ENCODE measurements at places on chromosomes 5 and 9.

GRCh38 chr9:120477534-120478001 lies 102.4 kb downstream of the CDK5RAP2 start:
- DNase-seq = peak; percentile 87

- peak; percentile 60 for DNase-seq
These were observed 42.9 kb downstream of the PDCD1LG2 start for GRCh38 chr9:5553211-5553610.

DNA sequence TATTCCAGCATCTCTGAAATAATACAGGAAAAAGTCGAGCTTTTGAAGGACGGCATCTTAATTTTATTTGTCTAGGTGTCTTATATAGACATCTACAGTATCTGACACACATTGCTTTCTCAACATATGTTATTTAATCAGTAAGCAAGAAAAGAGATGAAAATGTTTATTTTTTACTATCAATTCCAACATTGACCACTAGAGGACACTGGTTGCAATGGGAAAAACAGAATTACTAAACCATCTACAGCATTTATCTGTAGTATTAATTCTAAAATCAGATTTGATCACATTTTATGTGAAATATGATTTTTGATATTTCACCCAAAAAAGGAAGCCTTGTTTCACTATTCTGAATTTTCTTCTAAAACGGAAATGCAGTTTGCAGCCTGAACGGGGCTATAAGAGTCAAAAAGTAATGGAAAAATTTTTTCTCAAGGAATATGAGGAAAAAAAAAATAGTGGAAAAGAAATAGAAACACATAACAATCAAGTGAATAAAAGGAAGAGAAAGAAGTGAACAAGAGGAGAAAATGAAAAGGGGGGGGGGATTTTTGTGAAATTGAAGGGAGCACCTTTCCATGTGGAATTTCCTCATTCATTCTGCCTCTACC lies 98.6 kb downstream of the OSTF1 start:
- peak; percentile 33 for DNase-seq

DNA sequence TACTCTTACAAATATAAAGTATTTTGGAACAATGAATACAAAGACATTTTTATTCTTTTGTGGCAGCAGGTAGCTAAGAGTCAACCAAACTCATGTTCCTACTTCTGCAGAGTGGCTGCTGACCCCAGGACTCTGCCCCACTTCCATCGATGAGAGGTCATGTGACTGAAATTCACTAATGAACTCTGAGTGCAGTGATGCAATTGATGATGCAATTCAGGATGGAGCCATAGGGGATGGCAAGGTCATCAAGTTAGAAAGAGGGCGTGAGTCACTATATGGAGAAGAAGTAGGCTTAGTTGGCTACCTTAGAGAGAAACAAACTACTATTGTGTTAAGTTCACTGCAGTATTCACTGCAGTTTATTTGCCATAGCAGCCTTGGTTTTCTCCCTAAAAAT lies 340.4 kb downstream of the CTNND2 start:
- DNase-seq = no peak

GRCh38 chr9:75531588-75531987 lies 358.9 kb upstream of the PCSK5 start:
- peak; percentile 19 for DNase-seq

DNA sequence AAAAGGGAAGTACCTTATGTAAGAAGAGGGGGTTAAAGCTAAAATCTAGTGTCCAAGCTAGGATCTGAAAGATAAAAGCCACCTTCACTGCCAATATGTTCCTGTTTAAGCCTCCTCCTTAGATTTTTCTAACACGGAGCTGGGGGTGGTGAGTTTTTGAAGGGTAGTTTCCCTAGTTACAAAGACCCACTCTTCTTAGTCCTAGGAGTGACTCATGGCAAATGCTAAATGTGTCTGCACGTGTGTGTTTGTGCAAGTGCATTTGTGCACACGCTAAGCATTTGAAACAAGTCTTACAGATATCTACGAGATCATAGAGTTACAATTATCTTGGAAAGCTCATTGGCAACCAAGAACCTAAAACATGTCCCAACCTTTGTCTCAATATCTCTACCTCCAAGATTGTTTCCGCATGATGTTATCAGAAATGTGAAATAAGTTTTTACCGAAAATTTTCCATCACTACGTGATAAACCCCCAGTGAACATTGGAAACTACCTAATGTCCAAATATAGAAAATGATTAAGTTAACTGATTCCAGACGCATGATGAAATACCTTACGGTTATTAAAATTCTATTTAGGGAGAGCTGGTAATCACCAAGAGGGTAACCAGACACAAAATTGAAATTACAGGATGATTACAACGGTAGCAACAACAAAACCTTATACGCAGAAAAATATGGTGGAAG lies 78.0 kb upstream of the HRH2 start:
- no peak for DNase-seq

GRCh38 chr9:93964685-93965084 lies 9.5 kb upstream of the BARX1 start:
- no peak for DNase-seq

DNA sequence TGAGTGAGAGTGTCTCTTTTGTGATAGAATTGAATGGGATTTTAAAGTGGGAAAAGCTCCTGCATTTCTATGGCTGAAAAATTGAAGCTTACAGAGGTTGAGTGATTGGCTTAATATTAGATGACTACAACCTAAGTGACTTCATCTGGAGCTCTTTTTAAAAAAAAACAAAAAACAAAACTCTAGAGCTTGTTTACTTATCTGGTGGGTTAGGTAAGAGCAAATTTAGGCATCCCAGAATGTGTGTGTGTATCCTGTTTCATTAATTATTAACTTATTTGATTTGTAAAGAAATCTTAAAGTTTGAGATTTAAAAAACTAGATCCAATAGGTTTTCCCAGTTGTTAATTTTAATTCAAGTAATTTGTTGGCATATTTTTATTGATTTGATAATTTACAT lies 60.1 kb downstream of the SCAMP1 start:
- DNase-seq = no peak

- peak; percentile 31 for DNase-seq
These were observed 52.8 kb upstream of the RORB start for GRCh38 chr9:74444369-74444768.

DNA sequence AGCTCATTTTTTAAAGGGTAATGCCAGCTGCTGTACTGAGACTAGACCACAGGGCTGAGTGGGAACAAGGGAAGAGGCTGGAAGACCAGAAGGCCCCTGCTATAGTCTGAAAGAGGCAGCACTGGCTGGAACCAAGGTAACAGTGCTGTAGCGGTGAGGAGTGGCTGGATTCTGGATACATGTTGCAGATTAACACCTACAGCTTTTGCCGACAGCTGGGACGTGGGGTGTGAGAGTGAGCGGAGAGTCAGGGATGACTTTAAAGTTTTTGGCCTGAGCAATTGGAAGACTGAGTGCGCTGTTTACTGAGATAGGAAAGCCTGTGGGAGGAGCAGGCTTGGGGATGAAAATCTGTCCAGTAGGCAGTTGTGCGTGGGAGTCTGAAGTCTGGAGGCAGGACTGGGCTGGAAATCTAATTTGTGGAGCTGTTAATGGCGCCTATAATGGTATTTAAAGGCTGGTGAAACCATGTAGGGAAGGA lies 26.5 kb downstream of the AQP7 start:
- DNase-seq = no peak

DNA sequence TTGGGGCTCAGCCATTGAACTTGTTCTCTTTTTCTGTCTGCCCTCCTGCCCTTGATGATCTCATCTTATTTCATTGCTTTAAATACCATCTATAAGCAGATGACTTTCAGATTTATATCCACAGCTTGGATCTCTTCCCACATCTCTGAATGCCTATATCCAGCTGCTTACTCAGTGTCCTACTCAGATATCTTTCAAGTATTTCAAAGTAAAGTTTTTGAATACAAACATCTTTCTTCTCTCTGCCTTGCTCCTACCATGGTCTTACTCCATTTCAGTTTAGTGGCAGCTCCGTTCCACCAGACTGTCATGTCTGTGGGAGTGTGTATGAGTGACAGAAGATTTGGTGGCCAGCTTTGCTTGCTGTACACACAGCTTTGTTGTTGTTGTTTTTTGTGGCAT lies 59.7 kb downstream of the ERBIN start:
- no peak for DNase-seq

DNA sequence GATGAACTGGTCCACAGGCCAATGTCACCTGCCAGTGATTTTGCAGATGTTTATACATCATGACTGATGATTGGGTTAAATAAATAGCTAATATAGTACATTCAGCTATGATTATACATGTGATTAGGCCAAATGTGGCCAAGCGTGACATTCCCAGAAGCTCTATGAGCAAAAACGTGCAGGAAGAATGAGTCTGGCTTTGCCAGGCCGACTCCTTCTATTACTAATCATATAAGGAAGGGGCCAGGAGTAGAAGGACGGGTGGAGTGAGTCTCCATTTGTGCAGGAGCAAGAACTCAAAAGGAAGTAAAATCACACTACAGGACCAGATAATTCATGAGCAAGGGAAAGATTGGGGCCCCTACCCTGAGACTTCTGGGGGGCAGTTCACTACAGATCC lies 178.2 kb downstream of the ROR2 start:
- DNase-seq = no peak

GRCh38 chr9:84070590-84070989 lies 90.0 kb downstream of the RMI1 start:
- no peak for DNase-seq

DNA sequence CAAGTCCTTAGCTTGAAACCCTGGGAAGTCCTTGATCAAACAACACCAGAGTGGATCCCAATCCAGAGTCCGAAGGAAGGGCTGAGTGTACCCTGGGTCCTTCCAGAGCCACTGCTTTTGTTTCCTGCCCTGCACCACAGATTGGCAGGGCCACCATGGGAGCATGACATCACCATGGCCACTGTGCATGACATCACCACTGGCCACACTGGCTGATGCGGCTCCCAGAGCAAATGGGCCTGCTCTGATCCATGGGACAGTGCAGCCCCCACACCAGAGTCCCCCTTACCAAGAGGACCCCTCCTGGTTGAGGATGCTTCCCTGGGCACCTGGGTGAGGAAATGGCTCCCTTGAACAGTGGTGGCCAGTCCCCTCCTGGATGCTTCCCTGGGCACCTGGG lies 9.9 kb downstream of the SLC6A3 start:
- no peak for DNase-seq

DNA sequence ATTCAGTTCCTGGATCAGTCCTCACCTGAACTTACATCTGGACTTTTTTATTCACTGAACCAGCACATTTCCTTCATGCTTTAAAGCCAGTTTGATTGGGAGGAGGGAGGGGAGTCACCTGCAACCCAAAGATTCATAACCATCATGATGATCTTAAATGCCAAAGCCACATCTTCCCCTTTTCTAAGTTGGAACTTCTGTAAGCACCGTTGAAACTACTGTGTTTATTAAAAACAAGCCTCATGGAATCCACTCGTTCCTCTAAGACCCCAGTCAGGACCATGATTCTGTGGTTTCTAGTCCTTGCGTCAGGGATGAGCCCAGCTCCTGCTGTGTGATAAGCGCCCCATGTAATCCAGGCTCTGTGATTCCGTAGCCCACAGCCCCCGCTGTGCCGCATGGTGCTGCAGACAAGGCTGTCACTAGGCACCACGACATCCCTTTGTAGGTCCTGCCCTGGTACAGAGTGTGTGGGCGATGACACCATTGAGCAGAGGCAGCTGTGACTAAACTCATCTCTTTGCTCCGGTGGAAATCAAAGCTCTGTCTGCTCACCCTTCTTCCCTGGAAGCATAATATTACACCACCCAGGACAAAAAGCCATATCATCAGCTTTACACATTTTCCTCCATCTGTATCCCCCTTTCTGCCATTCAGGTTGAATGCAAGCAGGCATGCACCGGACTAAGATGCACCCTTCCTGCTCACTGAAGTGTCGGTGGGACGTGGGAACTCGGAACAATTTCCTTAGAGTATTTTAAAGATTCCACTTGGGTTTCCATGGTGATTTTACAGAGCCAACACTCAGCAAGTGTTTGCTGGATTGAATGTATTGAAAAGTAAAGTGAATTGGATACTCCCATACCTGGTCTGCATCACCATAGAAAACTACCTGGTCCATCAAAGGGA lies 132.0 kb upstream of the FSTL4 start:
- no peak for DNase-seq

- DNase-seq = peak; percentile 96
These were observed 162.6 kb downstream of the GLIS3 start for GRCh38 chr9:4137234-4137633.
